ENCODE measurements at places on chromosomes 7 and 10. TPM values are rescaled to one million over a fixed set of nuclear protein-coding genes. Genes with fewer than 3 reads are reported as not detected.

The LEP gene
- polyA plus RNA-seq, result not detected

The SLC13A1 gene
- not detected for polyA plus RNA-seq

The NANOS1 gene
- 1.7 TPM for polyA plus RNA-seq

The UNCX gene
- polyA plus RNA-seq, result not detected

The ZNF365 gene
- polyA plus RNA-seq, result 1.1 TPM

The EN2 gene
- polyA plus RNA-seq, result 0.54 TPM

The OR2A14 gene
- polyA plus RNA-seq, result not detected

The CALY gene
- 0.73 TPM for polyA plus RNA-seq

The AKR1C4 gene
- polyA plus RNA-seq, result 0.37 TPM

The BNIP3 gene
- 51.0 TPM for polyA plus RNA-seq

The NRCAM gene
- 134 TPM for polyA plus RNA-seq

The FXYD4 gene
- not detected for polyA plus RNA-seq

The HSPA12A gene
- polyA plus RNA-seq, result 16.9 TPM

The MINDY4 gene
- 3.6 TPM for polyA plus RNA-seq

The PAPSS2 gene
- polyA plus RNA-seq, result 32.9 TPM

The SFTPA2 gene
- not detected for polyA plus RNA-seq

The TUBAL3 gene
- 0.37 TPM for polyA plus RNA-seq

The LRIT1 gene
- not detected for polyA plus RNA-seq

The TMEM236 gene
- 0.06 TPM for polyA plus RNA-seq

The ACHE gene
- polyA plus RNA-seq, result 0.69 TPM

The VAX1 gene
- polyA plus RNA-seq, result 0.68 TPM
